ENCODE measurements at places on chromosomes 12 and 14.

DNA sequence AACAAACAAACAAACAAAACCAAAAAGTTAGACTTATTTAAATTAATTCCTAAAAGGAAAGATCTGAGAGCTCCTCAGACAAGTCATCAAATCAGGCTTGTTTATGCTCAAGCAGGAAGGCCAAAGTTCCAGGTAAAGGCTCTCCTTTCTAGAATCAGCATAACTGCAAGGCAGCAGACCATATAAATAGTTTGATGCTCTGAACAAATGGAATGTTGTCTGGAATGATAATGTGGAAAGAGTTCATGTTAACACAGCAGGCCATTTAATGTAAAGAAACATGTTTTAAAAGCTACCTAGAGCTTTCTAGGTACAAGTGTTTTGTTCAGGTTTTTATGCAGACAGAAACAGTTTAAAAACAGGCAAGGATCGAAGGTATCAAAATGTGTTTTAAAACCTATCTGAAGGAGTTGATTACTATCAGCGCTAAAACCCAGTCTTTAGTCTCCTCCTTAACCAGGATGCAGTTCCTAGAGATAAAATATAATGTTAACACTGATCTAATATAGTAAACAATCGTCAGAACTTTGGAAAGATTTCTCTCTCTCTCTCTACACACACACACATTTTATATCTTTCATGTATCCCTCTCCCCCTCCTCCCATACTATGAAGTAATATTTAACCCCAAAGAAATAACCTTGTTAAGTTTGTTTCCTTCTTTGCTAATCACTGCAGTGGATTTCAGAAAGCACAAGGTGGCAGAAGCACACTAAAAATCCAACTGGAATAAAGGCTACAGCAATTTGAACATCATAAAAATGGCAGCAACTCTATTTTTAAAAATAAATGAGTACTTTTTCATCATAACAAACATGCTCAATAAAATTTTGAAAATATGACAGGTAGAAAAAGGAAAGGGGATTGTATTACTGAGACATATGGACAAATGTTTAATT is 135.5 kb downstream of the PAWR start:
- DNase-seq = no peak

GRCh38 chr12:49882851-49883464 is 20.7 kb downstream of the FAIM2 start:
- no peak for DNase-seq

DNA sequence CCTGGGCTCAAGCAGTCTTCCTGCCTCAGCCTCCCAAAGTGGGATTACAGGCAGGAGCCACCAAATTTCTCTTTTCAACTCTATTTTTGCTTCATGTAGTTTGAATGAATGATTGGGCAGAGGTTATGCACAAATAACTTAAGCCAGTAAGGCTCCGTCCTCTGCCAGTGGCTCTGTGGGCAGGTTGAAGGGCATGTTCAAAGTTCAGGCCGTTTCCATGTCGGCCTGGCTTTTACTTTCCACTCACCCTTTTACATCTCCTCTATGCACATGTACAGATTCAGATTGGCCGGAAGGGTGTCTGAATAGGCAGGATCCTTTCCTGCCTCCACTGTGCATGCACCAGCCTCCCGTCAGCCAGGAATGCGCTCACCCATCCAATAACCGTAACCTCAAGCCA is 132.3 kb downstream of the EML1 start:
- no peak for DNase-seq

- no peak for DNase-seq
These were observed 97.8 kb downstream of the PRKD1 start for GRCh38 chr14:29829851-29830250.

All from GM12891 (cell line).